ENCODE measurements at places on chromosomes 3 and 15.

- DNase-seq: no peak
Observed at GRCh38 chr3:94887065-94887464, 824.2 kb downstream of the NSUN3 start.

- no peak for DNase-seq
Observed at GRCh38 chr15:63586790-63587189, 10.4 kb upstream of the FBXL22 start.

GRCh38 chr3:4889896-4890295 lies 89.3 kb upstream of the BHLHE40 start:
- no peak for DNase-seq

DNA sequence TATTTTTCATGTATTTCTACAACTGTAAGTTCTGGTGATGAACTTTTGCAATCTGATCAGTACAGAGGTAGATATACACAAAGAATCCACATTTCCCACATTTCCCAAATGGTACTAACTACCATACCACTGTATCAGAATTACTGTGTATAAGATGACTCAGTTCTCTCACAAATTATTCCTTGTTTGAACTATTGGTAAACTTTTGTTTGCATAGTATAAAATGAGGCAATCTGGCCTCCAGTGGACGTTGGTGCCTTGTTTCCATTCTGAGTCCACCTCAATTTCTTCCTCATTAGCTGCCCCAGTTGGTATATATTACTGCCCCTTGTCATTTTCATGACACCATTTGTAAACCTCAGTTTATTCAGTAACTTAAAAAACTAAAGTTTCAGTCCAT lies 38.5 kb downstream of the SPTSSB start:
- DNase-seq: no peak

- no peak for DNase-seq
Observed at GRCh38 chr3:16069149-16069922, 105.1 kb upstream of the GALNT15 start.

- no peak for DNase-seq
Observed at GRCh38 chr15:72604794-72605193, 49.7 kb upstream of the GOLGA6B start.

- no peak for DNase-seq
Observed at GRCh38 chr15:79673416-79674123, 223.2 kb downstream of the MTHFS start.

DNA sequence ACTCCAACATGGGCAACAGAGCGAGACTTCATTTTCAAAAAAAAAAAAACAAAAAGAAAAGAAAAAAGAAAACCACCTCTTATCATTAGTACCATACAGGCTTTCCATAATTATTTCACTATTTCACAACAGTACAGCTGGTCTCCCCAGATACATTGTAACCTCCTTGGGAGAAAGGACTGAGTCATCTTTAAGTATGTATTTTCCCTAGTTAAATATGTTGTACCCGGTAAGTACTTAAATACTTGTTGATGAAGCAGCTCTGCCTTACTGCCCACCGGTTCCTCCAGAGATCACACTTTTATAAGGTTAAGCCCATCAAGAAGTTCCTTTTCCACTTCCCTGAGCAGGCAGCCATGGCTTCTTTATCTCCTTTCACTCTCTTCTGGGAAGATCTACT lies 789.5 kb upstream of the CFAP20DC start:
- DNase-seq: no peak

GRCh38 chr3:33218446-33219174 lies at the start of gene SUSD5:
TSS of gene SUSD5 (minus strand) at chr3:33218810. CDS start at chr3:33218797, 13 bp downstream.
- DNase-seq: peak; percentile 85

GRCh38 chr3:111210866-111211564 lies 139.4 kb downstream of the NECTIN3 start:
- DNase-seq: no peak

DNA sequence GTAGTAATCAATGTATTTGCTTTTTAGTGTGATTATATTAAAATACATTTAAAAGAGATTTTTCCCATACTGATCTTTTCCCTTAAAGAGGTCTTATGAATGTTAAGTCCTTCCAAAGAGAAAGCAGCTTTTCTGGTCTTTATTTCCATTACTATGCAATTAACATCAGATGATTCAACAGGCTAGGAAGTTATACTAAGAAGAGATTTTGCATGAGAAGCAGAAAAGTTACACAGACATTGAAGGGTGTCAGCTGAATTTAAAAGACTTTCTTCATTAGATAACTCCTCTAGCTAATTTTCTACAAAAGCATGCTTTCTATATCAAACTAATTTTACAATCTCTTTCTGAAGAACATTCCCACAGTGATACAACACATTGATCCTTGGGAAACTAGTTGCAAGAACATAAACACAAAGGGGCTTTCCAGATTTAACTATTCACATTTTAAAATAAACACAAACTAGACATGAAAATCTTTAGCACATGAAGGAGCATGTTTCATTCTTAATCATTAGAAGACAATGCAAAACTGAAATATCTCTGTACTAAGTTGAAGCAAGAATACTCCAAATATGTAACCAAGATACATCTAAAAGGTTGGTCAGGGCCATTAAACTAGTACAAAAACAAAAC lies 965.8 kb downstream of the ROBO1 start:
- no peak for DNase-seq

DNA sequence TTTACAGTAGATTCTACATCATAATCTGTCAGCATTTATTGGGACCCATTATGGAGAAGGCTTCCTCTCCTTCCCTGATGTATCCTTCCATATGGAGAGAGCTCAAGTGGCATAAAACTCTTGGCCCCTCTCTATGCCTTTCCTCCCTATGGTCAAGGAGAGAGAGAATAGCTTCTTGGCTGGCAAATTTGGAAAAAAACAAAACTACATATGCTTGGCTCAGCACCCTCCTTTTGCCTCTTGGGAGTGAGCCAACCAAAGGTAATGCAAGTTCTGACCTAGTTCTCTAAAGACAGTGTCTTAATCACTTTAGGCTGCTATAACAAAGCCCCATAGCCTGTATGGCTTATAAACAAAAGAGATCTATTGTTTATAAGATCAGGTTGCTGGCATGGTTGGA lies 37.5 kb downstream of the C3orf70 start:
- DNase-seq: no peak

DNA sequence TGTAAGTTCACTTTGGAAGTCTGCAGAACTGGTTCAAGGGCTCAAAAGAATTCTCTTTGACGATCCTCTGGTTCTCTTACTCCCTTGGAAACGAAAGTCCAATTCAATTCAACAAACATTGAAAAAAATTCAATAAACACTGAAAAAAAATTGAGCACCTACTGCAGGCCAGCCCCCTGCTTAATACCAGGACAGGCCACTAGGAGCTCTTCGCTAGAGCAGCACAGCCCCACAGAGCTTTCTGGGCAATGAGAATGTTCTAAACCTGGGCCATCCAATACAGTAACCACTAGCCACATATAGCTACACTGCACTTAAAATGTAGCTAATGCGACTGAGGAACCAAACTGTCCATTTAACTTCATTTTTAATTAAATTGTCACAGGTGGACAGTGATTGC lies 50.4 kb upstream of the DCLK3 start:
- DNase-seq: no peak

DNA sequence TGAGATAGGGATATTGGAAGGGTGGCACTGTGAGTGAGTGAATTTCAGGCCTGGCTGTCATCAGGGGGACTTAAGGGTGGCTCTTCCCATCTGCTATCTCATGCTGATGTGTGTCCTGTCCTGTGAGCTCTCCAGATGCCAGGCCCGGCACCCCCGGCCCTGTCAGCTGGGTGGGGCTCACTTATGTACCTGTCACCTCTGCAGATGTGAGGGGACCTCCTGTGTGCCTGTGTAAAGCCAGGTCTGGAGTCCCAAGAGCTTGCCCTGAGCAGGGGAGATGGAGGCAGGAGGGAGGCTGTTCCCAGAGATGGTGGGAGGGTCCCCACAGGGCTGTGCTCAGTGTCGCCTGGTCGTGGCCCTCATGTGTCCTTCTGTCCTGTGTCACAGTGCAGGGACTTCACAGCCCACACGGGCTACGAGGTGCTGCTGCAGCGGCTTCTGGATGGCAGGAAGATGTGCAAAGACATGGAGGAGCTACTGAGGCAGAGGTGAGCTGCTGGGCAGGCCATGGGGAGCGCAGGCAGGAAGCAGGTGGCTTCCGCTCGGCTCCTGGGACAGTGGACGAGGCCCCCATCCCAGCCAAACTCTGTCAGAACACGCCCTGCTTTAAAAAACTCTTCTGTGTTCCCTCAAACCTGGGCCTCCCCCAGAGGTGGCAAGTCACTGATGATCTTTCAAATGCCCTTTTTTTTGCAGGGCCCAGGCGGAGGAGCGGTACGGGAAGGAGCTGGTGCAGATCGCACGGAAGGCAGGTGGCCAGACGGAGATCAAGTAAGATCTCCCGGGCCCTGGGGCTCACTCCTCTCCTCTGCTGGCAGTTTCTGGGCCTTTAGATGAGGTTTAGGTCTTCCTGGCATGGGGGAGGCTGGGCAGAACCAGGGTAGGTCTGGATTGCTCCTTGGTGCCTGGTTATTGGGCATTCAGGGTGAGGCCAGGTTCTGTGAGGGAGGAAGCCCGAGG lies 23.1 kb downstream of the PSTPIP1 start:
- no peak for DNase-seq

GRCh38 chr3:51722362-51722761 lies 15.5 kb downstream of the GRM2 start:
- DNase-seq: no peak

DNA sequence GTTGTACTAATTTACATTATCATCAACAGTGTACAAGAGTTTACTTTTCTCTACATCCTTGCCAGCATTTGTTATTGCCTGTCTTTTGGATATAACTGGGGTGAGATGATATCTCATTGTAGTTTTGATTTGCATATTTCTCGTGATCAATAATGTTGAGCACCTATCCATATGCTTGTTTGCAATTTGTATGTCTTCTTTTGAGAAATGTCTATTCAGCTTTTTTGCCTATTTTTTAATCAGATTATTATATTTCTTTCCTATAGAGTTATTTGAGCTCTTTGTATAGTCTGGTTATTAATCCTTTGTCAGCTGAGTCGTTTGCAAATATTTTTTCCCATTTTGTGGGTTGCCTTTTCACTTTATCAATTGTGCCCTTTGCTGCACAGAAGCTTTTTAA lies 540.8 kb upstream of the SGO1 start:
- no peak for DNase-seq

DNA sequence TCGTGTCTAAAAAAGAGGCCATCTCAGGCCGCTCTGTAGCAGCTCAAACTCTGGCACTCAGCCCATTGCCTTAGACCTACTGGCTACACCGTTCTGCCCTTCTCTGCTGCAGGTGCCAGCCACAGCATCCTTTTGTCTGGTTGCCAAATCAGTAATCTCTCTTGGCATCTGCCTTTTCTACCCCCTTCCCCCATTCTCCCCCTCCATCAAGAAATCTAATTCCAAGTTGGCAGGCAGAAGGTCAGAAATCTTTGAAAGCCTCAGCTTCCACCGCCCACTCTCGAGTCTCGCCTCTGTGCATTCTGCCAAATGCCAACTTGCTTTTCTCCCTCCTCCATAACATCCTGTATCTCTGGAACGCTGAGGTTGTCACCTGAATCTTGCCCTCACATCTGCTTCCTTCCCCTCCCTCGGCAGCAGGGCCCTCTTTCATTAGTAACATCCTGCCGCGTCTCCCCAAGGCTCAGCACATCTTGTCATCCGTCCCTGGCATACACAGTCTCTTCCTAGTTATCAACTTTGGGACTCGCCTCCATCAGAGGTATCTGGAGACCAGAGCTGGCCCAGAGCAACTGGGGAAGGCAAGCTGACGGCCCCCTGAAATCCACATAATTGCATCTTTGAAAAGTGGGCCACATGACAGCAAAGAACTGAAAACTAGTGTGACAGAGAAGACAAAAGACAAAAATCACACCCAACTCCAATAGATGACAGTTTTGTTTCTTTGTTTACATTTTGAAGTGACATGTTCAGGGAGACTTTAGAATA lies 312.0 kb upstream of the CCDC54 start:
- DNase-seq: no peak

DNA sequence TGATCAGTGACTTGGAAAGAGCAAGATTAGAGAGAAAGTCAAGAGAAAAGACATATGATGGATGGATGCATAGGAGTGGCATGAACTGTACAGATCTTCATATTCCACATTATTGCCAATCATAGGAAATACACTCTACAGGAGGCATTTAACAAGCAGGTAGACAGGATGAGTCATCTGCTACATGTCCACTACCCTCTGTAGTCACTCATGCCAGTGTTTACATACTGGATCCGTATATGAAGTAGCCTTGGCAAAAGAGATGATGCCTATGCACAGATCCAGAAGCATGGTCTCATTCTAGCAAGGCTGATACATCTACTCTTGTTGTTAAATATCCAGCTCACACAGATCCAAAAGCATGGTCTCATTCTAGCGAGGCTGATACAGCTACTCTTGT lies 632.1 kb downstream of the ROBO2 start:
- DNase-seq: no peak

DNA sequence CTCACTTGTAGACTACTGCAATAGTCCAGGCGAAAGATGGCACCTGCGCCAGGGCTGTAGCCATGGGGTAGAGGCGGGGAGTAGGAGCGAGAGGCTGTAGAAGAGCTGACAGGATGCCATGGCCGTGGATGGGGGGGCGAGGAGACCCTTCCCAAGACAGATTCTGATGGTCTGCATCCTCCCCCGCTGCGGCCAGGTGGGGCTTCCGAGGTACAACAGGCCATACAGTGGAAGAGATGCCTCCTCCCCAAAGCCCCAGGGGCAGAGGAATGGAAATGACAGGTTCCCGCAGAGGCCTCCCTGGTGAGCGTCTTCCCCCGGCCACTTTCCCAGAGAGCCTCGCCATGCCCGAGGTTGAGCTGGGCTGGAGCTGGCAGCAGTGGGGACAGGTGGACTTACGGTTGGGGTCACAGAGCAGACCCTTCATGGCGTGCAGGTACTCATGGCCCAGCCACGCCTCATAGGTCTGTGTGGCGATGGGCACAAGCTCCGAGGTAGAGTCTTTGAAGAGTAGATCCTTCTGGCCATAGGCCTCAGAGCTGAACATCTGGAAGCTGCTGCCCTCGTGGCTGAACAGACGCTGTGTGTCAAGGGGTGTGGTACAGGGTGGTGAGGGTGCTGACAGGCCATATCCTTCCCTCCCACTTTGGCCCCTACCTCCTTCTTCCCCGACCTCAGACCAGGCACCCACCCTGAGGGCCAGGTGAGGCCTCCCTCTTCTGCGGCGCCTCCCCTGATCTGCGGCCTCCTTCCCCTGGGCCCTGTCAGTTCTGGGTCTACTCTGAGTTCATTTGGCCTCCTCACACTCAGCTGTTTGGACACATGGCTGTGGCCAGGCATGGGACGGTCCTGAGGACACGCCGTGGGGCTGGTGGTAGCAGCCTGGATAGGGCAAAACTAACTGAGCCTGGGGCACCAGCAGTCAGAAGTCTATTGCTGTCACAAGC lies 13.6 kb downstream of the MELTF start:
- DNase-seq: no peak
